ENCODE measurements at places on chromosomes 3 and 15.
A peak's percentile ranks its signal among the peaks of the same experiment; 100 is the strongest.

DNA sequence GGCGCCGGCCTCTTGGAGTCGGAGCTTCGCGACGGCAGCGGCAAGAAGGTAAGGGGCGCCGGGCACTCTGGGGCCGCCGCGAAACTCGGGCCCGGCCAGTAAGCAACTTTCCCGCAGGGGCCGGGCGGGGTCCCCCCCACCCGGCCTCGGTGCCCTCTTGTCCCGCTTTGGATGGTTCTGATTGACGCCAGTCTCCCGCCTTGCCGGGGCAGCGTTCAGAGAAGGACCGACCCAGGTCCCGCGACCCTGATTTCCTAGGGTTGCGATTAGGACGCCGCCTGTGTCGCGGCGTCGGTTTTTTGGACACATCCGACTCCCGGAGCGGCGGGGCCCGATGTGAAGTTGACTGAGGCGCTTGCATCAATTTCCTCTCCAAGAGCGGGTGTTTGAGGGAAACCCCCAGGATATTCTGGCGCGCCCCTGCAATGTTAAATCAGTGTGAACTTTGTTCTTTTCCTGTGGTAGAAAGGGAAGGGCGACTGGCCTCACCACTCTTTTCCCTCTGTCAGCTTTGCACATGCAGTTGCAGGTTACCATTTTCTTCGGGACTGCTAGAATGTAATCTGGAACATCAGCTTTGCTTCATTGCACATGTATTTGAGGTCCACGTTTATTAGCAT is 755 bp downstream of the PDE8A start:
- peak; percentile 47 for DNase-seq

GRCh38 chr3:136078421-136079364 is 113.2 kb downstream of the PPP2R3A start:
- DNase-seq, result peak; percentile 49

GRCh38 chr3:43786526-43787305 is 96.0 kb downstream of the ABHD5 start:
- no peak for DNase-seq

DNA sequence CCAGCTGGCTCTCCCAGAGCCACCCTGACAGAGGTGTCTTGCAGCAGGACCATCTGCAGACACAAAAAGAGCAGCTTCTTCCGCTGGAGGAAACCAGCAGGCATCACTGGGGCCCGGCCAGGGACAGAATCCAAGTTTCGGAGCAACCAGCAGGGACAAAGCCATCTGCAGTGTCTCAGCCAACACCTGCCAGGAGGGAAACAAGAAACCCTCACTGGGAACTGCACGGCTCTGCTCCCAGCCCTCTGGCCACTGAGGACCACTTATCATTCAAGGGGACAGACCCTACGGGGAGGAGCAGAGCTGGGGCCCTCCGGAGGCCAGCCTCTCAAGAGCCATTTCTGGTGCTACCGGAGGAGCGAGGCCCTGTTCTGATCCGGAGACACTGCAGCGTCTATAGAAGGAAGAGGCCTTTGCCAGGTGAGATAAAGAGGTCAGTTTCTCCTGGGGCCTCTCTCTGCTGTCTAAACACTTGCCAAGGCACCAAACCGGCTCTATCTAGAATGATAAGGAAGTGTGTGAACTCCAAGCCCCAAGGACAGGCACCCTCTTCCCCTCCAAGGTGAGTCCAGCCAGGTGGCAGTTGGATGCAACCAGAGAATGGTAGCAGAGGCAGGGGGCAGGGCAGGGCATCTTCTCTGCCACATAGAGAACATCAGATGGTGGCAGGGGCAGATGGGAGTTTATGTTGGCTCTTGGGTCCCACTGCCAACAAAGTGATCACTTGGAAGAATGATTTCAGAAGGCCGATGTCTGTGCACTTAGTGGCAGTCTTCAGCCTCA is 89.0 kb downstream of the CHSY1 start:
- no peak for DNase-seq

DNA sequence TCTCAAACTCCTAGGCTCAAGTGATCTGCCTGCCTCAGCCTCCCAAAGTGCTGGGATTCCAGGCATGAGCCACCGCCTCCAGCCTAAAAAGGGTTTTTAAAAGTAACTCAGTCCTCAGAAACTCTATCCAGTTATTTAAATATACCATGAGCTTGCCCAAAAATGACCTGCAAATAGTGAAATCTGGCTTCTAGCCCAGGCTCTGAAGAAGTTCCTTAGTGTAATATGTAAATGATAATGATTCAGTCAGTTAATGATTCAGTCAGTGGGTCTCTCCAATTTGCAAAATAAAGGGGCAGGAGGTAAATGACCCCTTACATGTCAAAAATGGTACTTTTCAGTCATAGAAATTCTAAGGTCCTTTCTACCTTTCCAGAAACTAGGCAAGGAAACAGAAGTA is 28.8 kb downstream of the LRRC2 start:
- peak; percentile 27 for DNase-seq

GRCh38 chr15:94743668-94744067 is 512.3 kb downstream of the MCTP2 start:
- DNase-seq, result no peak

GRCh38 chr3:127682561-127682960 is 9.8 kb downstream of the ABTB1 start:
- DNase-seq, result no peak

DNA sequence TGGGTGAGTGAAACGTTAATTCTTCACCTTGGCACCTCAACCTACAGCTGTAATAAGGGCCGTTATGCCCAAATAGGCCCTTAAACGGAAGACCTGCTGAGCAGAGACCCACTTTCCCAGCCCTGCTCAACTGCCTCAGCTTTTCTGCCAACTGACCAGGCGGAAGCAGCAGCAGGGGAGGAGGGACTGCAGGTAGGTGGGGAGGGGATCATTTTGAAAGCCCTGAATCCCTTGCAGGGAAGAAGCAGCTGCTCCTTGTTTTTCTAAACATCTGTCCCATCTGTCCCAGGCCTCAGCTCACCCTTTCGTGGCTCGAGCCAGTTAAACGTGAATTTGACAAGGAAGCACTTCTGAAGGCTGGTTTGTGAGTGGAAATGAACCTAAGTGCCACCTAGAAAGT is 978 bp upstream of the CMC1 start:
- DNase-seq, result no peak

- DNase-seq, result no peak
Measured at GRCh38 chr15:43330780-43331087, 361 bp upstream of the LCMT2 start.

- DNase-seq, result peak; percentile 86
Measured at GRCh38 chr15:60362321-60363086, 35.3 kb downstream of the ANXA2 start.

DNA sequence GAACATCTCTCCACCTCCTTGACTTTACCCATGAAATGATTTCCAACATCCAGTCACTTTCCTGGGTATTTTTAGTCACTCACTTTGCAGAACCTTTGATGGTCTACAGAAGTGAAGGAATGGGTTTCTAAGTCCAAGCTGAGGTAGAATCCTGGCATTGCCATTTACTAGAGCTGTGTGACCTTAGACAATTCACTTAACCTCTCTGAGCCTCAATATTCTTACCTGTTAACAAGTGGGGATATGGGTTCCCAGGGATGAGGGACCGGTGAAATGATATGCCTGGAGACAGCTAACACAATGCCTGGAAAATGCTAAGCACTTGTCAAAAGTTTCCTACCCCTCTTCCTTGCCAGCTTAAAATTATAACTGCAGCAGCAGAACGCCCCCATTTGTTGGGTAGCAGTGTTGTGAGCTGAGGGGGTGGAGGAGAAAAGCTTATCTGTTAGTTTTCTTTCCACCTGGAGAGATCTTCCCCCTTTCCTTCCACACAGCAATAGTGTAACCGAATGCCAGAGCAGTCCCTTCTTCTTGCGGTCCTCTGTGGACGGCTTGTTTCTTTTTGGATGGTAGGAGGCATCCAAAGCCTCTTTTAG is 319.2 kb upstream of the LRRFIP2 start:
- no peak for DNase-seq

DNA sequence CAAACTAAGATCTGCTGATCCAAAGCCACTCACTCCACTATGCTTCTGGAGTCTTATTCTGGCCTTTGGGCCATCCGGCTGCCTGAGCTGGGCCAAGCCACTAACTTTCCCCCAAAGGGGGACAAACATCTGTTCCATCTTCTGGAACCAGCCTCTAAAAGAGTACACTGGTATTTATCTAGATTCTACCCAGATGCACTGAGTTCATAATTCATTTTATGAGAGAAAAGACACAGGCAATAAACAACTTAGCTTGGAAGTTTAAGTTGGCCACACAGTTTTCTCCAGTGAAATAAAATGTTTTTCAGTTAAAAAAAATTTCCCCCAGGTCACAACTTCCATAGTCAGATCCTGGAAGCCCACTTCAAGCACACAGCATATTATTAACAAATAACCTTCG is 80.1 kb upstream of the ARHGEF3 start:
- no peak for DNase-seq

Measured in M059J (cell line).